Stimulated activated CD4-positive, alpha-beta T cell treated with anti-CD3 and anti-CD28 coated beads, Interleukin-2, amount 100 ng/mL, for 48 hours (primary cell): ENCODE measurements at places on chromosomes 1 and 21.

GRCh38 chr1:106727171-106727570, 329.3 kb upstream of the PRMT6 start:
- DNase-seq: no peak

- DNase-seq: no peak
These were observed 4.6 kb downstream of the PEAR1 start for GRCh38 chr1:156898161-156898566.

GRCh38 chr21:42429856-42430255, 26.2 kb downstream of the UBASH3A start:
- DNase-seq: no peak

DNA sequence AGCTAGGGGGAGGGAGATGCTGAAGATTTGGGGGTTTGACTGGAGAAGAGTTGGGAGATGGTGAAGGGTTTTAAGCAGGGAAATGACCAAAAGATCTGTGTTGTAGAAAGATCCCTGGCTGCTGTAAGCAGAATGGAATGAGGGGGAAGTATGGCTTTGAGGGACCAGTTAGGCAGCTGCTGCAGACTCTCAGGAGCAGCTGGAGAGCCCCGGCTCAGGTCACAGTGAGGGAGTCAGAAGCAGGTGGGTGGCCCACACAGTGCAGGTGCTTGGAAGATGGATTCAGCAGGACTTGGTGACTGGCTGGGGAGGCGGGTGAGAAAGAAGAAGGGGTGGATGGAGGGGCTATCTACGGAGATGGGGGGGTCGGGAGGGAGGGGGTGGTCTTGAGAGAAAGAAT, 35.7 kb downstream of the EDN2 start:
- DNase-seq: no peak

DNA sequence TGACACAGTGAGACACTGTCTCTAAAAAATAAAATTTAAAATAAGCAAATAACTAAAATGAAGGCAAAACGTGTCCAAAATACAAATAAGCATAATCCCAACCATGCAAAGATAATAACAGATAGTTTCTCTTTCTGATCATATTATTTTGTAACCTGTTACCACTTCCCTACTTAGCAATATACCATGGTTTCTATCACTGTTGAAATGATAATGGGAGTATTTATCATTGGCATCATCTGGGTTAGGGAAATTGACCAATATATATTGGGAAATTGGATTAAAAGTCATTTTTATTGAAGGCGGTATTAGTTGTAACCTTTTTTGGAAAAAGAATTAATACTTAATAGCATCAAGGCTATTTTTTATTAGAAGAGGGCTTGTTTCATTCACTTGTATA, 47.0 kb downstream of the USP25 start:
- no peak for DNase-seq

DNA sequence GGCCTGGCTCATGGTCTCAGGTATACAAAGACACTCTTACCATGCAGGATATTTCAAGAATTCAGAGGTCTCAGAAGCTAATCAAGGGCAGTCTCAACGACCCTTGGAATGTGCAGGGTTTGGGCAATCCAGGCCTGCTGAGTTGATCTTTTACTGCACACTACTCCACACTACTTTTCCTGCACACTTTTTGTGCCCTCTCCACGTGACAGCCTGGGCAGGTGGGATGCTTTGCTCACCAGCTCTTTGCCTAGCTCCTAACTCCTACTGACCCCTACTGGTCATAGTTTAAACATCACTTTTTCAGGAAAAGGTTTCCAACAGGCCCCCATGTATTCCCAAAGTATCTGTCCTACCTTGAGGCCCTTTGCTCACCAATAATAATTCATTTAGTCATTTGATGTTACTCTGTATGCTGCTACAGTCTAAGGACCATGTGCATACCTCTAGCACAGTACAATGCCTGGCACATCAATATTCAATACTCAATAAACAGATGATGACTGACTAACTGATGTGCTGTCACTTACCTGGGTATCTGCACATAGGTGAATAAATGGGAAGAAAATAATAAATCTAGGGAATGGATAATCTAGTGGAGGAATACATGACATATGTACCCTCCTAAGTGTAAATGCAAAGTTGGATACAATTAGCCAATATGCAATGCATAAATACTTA, 9.6 kb downstream of the DUSP23 start:
- DNase-seq: no peak

- no peak for DNase-seq
These were observed 54.3 kb upstream of the CD1D start for GRCh38 chr1:158126425-158126824.

DNA sequence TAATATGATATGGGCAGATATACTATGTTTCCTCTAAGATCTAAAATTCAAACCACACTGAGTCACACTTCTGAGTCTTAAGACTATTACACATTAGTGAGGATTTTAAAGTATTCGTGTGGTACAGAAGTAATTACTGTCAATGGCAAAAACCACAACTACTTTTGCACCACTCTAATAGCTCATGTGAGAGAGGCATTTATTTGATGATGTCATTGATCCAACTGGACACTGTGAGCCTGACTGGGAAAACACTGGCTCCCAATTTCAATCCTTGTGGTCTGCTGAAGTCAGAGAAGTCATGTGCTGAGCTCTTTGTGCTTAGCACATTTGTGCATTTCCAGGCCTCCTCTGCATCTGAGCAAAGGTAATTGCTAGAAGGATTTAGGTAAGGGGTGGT, 377.8 kb downstream of the USH2A start:
- no peak for DNase-seq

DNA sequence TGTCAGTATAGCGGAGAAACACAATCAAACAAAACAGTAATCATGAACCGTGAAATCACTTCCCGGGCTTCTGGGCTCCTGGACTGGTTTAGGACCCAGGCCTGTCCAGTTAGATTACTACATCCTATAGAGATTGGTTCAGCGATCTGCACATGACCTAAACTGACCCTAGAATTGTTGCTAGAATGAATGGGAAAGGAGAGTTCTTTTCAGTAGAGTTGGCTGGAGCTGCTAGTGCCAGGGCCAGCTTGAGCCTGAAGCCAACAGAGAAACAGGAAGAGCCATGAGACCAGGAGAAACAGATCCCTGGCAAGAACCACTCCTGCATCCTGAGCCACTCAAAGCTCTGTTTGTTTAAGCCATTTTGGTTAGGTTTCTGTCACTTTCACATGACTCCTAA, 474.3 kb upstream of the C1orf87 start:
- no peak for DNase-seq

- no peak for DNase-seq
These were observed 9.6 kb downstream of the IGSF9 start for GRCh38 chr1:159935719-159936272.

- DNase-seq: no peak
These were observed 626.6 kb downstream of the KCNT2 start for GRCh38 chr1:195981448-195982139.

DNA sequence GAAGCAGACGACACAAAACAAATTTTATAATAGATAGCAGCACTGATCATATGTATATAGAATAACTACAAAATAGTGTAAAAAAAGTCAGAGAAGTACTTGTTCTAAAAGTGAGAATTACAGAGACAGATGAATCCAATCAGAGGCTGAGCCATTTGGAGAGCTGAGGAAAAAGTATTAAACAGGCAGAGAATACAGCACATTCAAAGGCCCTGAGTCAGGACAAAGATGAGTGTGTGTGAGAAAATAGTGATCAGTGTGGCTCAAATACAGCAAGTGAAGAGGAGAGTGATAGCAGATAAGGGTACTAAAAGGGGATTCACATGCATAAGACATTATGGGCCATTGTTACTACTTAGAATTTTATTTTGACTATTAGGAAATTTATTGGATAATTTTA, 430.6 kb upstream of the BRINP3 start:
- DNase-seq: no peak

- DNase-seq: no peak
These were observed 24.6 kb upstream of the ECE1 start for GRCh38 chr1:21314743-21315396.

GRCh38 chr1:72010094-72010431, 272.3 kb downstream of the NEGR1 start:
- DNase-seq: no peak

DNA sequence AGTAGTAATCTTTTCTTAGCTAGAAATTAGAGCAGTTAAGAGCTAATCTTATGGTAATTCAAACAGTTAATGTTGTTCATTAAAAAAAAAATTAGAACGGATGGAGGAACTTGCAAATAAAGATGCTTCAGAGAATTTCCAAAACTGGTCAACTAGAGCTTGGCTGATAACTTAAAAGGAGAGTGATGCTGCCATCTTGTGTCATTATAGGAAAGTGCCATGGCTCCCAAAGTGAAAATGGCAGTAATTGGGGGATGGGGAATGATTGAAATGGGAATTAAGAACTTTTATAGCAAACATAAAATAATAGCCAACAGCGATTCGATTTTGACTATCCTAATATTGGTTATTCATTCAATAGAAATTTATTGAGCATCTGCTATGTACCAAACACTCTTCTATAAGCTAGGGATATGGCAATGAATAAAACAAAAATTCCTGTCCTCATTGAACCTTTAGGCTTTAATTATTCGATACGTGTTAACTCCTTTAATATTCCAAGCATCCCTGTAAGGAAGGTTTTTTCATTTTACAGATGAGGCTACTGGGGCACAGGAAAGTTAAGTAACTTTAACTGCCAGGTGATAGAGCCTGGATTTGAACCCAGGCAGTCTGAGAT, 5.7 kb upstream of the PLPP3 start:
- DNase-seq: no peak

- DNase-seq: no peak
These were observed 20.3 kb downstream of the FASLG start for GRCh38 chr1:172679000-172679772.

- no peak for DNase-seq
These were observed 227.9 kb downstream of the TM2D1 start for GRCh38 chr1:61497013-61497412.
